GM23248 (cell line): ENCODE measurements at places on chromosomes 13 and 19. TPM values are rescaled to one million over a fixed set of nuclear protein-coding genes. Genes with fewer than 3 reads are reported as not detected.

DNA sequence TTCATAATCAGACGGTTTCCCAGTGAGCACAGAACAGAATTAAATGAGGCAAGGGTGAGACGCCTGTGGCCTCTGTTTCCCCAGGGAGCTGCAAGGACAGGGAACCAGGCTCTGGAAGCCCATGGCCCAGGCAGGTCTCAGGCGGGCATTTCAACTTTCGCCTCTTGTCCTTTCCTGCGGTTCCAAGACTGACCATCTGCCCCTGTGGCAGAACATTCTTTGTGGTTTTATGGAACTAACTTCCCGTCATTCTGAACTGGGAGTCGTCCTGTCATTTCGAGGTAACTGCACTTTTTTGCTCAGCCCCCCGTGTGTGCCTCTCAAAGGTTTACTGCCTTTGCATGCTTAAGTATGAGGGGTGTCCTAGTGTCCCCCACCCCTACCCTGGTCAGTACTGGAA, 70.9 kb downstream of the KL start:
- no peak overlapping the region for H3K27ac ChIP-seq
- no peaks in the 10 kb centered on the region; the same call in 1 of the 2 replicates for H3K4me1 ChIP-seq
- no peak overlapping the region for H3K4me3 ChIP-seq
- no peaks in the 10 kb centered on the region for H3K36me3 ChIP-seq
- no peaks in the 10 kb centered on the region for H3K27me3 ChIP-seq

The ZNF491 gene
- 1.6 and 3.0 TPM in 2 replicates for total RNA-seq

The GARIN5A gene
- not detected in 2 replicates for total RNA-seq

GRCh38 chr19:39677961-39678889, 22.5 kb downstream of the LGALS16 start:
- no peak overlapping the region for H3K4me3 ChIP-seq
- H3K36me3 ChIP-seq, result no peaks in the 10 kb centered on the region
- no peak overlapping the region for H3K27ac ChIP-seq
- peaks cover 4% of the 10 kb centered on the region; the same call in 1 of the 2 replicates for H3K27me3 ChIP-seq
- no peaks in the 10 kb centered on the region for H3K4me1 ChIP-seq

DNA sequence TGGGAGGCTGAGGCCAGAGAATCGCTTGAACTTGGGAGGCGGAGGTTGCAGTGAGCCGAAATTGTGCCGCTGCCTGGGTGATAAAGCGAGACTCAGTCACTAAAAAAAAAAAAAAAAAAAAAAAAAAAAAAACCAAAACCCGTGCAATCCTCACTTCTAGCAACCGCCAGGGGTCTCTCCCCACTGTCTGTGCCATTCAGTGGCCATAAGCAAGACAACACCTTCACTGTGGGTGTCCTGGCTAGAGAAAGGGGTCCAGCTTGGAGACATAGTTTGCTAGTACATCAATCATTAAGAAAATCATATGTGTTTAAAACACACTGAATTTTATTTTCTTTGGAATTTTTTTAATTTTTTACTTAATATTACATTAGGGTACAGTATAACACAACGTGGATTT, 68.2 kb downstream of the RASL11A start:
- H3K4me1 ChIP-seq, result no peaks in the 10 kb centered on the region
- no peaks in the 10 kb centered on the region for H3K36me3 ChIP-seq
- H3K4me3 ChIP-seq, result no peak overlapping the region
- peak; percentile 20 for DNase-seq

The PDX1 gene
- total RNA-seq, result not detected in 2 replicates
